ENCODE measurements at places on chromosomes 5 and 9.

DNA sequence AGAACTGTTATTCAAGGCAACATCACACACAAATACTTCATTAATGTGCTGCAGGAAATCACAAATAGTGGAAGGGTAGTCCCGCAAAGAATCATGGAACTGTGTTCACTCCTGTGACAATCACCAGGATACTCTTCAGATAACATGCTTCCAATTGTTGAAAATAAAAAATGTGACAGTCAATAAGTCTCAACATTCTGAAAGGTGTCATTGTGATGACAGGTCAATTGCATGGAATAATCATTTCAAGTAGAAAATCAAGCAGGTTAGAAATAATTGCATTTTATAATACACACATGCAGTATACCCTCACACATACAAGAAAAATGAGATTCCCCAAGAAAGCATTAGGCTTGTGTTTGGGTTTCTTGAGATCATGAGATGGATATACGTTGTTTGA, 46.4 kb upstream of the ISL1 start:
- no peak for DNase-seq

- no peak for DNase-seq
These were observed 26.9 kb upstream of the EXOC3 start for GRCh38 chr5:415928-416635.

DNA sequence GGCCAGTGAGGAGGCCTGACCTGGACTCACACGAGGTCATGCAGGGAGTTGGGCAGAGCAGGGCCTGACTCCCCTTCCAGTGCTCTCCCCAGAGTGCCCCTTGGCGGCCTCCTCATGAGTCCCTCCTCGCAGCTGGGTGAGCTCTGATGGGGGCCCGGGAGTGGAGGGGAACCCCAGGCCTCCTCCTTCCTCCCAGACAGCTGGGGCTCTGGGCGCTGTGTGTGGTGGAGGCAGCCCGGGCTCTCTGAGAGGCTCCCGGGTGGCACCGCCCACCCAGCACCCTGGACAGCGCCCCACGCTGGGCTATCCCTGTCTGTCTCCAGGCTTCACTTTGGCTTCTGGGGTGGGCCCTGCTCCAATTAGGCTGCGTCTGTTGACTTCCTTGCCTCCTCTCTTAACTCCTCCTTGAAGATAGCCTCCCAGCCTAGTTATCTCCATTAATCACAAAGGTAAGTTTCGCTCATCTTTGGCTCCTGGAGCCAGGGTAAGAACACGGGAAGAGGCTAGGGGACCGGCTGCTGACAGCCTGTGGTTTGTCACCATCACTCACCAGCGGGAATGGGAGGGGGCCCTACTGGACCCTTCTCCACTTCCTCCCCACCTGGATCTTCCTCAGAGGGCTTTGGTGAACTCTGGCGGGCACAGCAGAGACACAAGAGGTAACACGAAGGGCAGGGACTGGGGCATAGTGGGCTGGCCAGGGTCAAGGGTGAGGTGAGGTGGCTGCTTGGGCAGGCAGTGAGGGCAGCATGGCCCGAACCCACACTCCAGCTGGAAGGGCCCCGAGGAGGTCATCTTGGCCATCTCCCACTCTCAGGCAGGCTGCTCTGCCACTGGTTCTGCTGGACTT, 13.1 kb downstream of the PSD2 start:
- DNase-seq, result no peak

- no peak for DNase-seq
These were observed 108.9 kb upstream of the CHD1 start for GRCh38 chr5:99037668-99038067.

- no peak for DNase-seq
These were observed 803 bp downstream of the C9orf152 start for GRCh38 chr9:110207071-110207641.

GRCh38 chr9:129336130-129336528, 158.1 kb upstream of the IER5L start:
- DNase-seq, result no peak

- no peak for DNase-seq
These were observed 69.3 kb downstream of the COL15A1 start for GRCh38 chr9:99012957-99013512.

- DNase-seq, result no peak
These were observed 1732.4 kb upstream of the CDH6 start for GRCh38 chr5:29460971-29461559.

- no peak for DNase-seq
These were observed 41.9 kb upstream of the PLPP6 start for GRCh38 chr9:4620057-4620765.

- no peak for DNase-seq
These were observed at the start of gene TIMD4 for GRCh38 chr5:156963125-156963524. TSS of gene TIMD4 (minus strand) at chr5:156963226. CDS start at chr5:156963198, 28 bp downstream.

DNA sequence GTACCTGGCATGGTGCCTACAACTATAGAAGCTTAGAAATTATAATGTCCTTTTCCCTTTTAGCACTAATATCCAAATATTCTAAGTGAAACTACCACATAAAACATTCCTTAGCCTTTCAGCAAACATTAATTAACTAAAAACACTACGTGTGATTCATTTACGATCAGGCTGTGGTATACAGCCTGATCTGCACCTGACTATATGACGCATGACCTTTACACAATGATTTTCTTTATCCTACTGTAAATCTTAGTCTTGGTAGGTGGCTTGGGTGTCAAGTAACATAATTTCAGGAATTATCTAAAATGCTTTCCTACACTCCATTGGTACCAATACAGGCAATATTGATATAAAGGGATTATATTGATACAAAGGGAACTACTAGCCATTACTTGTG, 686.7 kb downstream of the DTWD2 start:
- DNase-seq, result no peak

DNA sequence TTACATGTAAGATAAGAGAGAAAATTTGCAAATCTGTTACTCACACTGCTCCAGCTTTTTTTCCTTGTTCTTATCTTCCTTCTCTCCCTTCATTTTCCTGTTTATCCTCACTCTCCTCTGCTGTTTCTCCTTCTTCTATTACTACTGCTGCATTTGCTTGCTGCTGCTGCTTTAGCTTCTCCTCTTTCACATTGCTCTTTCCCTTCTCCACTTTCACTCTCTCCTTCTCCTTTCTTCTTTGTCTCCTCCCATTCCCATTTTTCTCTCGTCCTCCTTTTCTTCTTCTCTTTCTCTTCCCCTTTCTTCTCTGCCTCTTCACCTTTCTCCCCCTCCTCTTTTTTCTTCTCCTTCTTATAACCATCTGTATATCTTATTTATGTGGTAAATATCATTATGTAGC, 288.6 kb downstream of the CDH9 start:
- no peak for DNase-seq

DNA sequence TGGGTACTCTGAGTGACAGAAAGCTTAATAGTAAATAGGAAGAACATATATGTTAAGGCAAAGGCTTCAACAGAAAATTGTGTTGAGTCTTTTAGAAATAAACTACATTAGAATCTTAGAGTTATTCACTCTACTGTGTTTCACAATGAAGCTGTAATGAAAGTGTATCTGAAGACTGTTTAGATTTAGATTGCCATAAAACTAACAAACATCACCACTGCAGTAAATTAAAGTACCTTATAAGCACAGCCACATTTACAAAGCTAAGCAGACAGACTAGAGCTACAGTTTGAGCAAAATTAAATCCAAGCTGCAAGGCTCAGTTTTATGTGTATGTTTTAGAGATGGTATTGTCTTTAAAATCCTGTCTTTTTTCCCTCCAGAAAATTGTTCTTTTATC, 172.4 kb downstream of the PBX3 start:
- no peak for DNase-seq

- no peak for DNase-seq
These were observed 333.2 kb downstream of the NDUFS4 start for GRCh38 chr5:53893626-53894025.

- no peak for DNase-seq
These were observed 108.7 kb downstream of the SNCAIP start for GRCh38 chr5:122420537-122421236.

DNA sequence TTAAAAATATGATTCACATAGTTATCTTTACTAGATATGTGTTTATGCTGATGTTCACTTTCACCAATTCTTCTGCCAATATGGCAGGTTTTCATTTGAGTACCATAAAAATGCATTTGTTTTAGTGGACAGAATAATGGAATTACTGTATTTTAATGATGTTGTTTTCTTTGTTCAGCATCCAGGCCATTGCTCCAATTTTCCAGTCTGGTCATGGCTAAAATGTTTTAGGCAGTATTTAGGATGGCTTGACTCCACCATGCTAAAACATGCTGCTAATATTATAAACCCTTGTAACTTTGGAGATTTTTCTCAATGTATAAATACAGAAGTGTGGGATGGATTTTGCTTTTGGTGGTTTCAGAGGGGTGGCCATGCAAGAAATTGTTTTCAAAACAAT, 273.0 kb upstream of the RPS23 start:
- DNase-seq, result no peak

DNA sequence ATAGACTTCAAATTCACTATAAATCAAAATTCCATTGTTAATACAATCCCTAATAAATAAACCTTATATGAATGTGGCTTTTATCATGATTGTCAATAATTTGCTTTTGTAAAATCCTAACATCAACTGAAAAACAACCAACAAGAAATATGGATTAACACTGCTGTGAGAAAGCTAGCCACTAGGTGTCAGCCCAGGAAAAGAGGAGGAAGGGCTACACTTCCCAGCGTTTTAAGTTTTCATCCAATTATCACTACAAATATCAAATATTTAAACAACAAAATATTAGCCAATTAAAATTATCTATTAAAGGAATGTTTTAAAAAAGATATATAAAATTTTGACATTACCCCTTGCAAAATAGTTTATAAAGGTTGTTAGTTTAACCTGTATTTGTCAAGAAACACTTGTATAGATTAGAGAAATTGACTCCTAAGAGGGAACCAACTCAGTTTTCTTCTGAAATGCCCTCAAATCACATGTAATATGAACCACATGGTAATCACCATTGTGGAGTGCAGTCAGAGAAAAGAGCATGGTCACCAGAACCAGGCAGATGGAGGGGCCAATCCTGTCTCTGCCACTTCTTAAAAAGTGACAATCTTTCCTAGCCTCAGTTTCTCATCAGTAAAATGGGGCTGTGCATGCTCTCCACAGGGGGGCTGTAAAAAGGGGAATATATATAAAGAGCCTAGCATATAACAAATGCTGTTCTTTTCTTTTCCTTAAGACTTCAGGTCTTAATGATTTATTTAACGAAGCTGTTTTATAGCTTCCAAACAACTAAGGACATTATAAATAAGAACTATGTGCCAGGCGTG, 188.2 kb downstream of the CRB2 start:
- no peak for DNase-seq

DNA sequence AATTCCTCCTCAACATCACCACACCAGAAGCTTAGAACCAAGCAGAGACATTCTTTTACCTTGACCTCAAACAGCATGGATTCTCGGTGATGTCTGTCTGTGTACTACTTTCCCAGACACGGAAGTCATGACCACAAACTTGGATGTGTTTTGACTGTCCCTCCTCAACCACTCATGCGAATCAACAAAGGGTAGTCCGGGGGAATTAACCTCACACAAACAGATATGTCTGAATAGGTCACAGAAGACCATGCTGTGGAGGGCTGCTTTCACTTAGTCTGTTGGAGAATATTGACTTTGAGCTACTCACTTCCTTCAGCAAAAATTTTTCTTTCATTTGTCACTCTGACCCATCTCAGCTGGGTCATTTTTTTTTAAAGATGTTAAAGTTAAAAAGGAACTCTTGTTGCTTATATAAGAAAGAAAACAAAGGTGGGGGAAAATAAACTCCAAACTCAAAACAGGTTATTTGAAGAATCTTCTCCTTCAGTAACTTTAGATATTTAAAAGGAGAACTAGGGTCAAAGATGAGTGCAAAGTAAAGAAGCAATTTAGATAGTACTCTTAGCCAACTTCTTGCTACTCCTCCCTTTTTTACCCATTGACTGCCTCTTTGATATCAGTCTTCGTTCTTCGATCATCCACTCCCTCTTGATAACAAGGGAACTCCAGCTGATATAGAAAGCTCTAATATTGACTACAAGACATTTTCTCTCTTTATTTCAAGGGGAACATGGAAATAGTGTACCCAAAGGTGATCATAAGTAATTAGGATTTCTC, 343.4 kb upstream of the CDH6 start:
- DNase-seq, result no peak

- DNase-seq, result no peak
These were observed 69.6 kb upstream of the TAF1L start for GRCh38 chr9:32705059-32705458.

GRCh38 chr9:88942411-88942810, 48.9 kb upstream of the S1PR3 start:
- DNase-seq, result no peak

- no peak for DNase-seq
These were observed 16.2 kb downstream of the UHRF2 start for GRCh38 chr9:6428940-6429889.

DNA sequence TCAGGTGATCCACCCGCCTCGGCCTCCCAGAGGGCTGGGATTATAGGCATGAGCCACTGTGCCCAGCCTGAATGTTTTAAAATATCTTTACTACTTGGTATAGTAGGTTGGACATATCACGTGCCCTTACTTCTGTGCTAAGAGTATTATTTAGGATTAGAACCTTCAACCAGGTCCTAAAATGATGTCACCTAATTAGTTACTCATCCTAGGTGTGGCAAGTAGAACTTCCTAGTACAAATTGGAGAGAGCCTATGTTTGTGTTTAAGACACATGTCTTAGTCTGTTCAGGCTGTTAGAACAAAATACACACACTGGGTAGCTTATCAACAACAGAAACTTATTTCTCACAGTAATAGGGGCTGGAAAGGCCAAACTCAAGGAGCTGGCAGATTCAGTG, 51.5 kb downstream of the ZFAND5 start:
- no peak for DNase-seq

- no peak for DNase-seq
These were observed 36.1 kb downstream of the HMCN2 start for GRCh38 chr9:130301483-130302286.
